ENCODE measurements at places on chromosomes 4 and X.
A peak's percentile ranks its signal among the peaks of the same experiment; 100 is the strongest.

GRCh38 chrX:3384327-3384726, 37.9 kb upstream of the MXRA5 start:
- DNase-seq: no peak

GRCh38 chr4:87982446-87983010, 7.0 kb downstream of the SPP1 start:
- DNase-seq: no peak

- DNase-seq: no peak
Observed at GRCh38 chrX:16754019-16754418, 32.2 kb upstream of the TXLNG start.

DNA sequence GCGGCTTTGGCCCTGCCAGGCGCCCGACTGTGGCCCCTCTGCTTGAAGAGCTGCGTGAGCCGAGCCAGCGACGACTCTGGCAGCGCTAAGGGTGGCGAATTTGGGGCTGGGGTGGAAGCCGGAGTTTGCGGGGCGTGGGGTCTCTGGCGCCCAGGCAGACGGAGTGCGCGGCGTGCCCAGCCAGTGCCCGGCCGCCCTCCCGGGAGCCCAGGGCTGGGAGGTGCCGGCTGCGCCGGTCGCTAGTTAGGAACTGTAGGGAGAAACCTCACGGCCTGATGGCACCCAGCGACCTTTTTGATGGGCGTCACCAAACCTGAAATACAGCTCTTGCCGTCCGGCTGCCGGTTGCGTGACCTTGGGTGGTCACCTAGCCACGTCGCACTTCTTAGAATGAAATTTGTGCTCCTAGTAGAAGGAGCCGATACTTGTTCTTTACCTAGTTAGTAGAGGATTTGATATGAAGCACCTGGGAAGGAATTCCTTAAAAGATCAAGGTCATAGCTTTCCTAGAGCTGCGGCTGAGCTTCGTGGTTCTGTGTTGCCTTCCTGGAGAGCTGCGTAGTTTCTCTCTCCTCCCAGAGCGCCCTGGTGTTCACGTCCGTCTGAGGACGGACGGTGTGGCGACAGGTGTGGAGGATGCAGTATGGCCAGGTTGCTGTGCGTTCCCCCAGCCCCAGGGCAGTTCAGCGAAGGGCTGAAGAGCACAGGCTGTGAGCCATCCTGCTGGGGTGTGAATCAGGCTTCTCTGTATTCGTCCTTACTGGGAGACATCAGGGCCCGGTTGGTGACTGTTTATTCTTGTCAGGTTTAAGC, 680 bp downstream of the MAEA start:
- no peak for DNase-seq

GRCh38 chr4:46179356-46179755, 55.5 kb upstream of the GABRG1 start:
- no peak for DNase-seq

- no peak for DNase-seq
Observed at GRCh38 chr4:184416913-184417734, 57.2 kb downstream of the IRF2 start.

DNA sequence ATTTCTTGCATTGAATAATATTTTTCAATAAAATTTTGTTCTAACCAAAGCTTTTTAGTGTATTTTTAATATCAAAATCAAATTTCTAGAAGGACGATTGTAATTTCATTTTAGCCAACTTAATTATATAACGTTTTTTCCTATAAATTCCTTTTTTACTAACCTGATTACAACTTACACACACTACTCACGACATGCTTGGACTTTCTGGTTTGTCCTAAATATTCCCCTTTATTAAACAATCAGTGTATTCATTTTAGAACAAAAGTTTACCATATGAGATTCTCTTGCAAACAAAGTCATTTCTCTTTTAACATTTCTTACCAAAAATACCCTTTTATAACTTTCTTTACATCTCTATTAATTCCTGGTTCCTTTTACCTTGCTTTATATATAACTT, 173.7 kb downstream of the PWWP3B start:
- no peak for DNase-seq

- no peak for DNase-seq
Observed at GRCh38 chrX:139538907-139539790, 8.6 kb downstream of the F9 start.

- no peak for DNase-seq
Observed at GRCh38 chrX:150715184-150715583, 22.0 kb downstream of the MTMR1 start.

DNA sequence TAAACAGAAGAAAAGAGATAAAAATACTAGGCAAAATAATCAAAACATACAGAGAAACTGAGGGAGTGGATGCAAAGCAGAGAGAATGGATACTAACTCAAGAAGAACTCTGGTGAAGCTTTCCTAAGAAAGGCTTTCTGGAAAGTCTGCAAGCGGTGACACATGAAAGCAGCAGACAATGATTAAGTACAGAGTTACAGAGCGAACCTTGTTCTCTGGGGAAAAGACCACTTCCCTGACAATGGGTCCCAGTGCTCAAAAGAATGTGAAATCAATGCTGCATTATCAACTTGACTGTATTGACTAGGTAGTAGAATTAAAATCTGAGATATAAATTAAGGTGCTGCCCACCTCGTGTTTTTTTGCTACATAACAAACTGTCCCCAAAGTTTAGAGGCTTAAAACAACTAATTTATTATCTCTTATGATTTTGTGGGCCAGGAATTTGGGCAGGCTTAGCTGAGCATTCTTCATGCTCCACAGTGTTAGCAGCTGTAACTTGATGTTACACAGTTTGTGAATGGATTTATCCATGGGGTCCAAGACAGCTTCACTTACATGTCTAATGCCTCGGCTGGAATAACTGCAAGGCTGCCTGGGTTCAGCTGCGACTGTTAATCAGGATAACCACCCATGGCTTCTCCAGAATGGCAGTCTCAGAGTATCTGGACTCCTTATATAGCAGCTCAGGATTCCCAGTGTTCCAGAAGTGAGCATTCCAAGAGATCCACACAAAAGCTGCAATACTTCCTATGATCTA, 106.9 kb upstream of the INPP4B start:
- DNase-seq: no peak

DNA sequence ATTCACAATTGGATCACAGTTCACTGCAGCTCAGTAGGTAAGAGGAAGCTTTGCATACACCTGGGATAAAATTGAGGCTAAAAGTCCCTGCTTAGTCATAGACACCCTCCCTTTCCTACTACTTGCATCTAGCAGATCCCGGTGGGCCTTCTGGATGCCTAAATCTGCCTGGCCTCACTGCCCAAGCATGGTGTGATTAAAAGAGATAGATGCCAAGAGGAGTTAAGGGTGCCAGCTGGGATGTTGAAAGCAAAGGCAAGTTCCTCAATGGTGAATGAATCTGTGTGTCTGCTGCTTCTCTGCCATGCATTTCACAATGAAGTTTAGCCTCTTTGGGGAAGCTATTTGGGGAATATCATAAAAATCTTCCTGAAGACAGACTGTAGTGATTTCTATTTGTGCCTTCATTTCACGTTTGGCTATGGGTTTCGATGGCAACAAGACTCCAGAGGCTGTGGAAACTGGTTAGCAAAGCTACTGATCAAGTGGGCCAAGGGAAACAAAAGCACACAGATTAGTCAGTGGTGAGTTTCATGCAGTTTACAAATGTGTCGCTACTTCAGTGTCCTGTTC, 534.0 kb downstream of the ANKRD50 start:
- DNase-seq: no peak

DNA sequence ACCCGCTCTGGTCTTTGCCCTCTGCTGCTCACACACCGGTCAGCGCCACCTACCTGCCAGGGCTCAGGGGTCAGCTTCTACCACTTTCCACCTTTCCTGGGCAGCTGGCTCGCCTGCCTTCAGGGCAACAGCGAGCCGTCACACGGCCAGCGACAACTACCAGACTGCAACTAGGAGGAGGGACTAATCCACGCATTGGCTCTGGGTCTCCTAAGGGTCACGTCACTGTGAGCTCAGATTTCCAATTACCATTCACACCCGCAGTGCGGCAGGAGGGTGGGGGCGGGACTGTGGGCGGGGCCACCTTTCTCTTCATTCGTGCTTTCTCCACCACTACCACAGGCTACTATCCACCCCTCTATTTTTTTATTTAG, at the start of gene BEX5:
Gene BEX5, minus strand, starts transcription at position 172 of the 374 bp plus-strand sequence. CDS start 1,712 bp downstream, outside the sequence.
- DNase-seq: peak; percentile 51

DNA sequence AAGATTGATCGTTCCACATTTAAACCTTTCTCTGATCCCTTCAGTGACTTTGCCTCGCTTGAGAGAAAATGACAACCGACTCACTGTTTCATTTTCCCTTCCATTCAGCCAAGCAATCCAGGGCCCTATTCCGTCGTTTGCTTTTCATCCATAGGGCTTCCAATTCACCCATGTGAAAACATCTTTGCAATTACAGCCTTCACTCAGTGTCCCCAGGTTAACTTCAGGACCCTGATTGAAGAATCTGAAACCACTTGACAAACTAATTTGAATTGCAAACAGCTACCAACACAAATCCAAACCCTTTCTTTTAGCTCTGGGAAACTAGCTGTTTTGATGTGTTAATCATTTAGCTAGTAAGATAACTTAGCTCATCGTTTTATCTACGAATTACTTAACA, 120.2 kb upstream of the FAM9C start:
- no peak for DNase-seq

DNA sequence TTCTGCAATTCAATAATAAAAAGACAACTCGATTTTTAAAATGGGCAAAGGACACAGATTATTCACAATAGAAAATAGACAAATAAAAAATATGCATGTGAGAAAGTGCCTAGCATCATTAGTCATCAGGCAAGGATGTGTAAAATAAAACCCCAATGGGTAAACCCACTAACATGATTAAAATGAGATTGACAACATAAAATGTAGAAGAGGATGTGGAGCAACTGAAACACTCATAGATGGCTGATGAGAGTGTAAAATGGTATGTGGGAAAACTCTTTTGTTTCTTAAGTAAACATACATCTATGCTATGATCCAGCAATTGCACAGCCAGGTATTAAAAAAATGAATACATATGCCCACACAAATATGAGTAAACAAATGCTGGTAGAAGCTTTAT, 177.6 kb downstream of the IQCM start:
- DNase-seq: no peak

GRCh38 chr4:26076000-26076587, 162.1 kb downstream of the SMIM20 start:
- no peak for DNase-seq

GRCh38 chrX:138150709-138151108, 560.8 kb downstream of the FGF13 start:
- DNase-seq: no peak

GRCh38 chrX:54786967-54787366, 11.1 kb downstream of the ITIH6 start:
- DNase-seq: peak; percentile 51

DNA sequence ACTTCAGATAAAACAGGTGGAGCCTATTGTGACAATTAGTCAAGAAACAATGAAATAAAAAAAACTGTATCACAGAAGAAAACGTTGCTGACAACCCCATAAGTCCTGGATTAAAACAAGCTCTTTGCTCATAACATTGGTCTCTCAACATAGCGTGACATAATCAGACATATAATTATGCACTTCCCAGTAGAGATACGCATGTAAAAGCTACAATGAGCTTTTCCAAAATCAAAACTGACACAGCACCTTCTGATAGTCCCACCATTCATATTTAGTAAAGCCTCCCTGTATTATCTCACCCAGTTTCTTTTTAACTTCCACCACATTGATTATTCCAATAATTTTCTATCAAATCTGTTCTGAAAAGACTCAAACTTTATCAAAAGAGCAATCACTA, 372.1 kb upstream of the SMIM31 start:
- no peak for DNase-seq

- no peak for DNase-seq
Observed at GRCh38 chr4:105666693-105667092, 41.8 kb downstream of the INTS12 start.

Measured in left lobe of liver (tissue), 2 donors.